ENCODE measurements at places on chromosomes 11 and 22.

DNA sequence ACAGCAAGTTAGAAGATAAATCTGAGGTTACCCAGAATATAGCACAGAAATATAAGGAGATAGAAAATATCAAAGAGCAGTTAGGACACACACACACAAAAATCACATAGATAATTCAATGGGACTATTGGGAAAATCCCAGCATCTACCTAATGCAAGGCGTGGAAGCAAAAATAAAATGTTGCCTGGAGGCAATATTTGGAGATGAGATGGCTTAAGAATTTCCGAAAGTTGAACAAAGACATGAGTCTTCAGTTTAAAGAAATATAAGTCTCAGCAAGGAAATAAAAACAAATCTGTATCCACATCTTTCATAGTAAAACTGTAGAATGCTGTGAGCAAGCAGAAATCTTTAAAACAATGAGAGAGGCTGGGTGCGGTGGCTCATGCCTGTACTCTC is 29.5 kb upstream of the ACR start:
- no peak for DNase-seq

DNA sequence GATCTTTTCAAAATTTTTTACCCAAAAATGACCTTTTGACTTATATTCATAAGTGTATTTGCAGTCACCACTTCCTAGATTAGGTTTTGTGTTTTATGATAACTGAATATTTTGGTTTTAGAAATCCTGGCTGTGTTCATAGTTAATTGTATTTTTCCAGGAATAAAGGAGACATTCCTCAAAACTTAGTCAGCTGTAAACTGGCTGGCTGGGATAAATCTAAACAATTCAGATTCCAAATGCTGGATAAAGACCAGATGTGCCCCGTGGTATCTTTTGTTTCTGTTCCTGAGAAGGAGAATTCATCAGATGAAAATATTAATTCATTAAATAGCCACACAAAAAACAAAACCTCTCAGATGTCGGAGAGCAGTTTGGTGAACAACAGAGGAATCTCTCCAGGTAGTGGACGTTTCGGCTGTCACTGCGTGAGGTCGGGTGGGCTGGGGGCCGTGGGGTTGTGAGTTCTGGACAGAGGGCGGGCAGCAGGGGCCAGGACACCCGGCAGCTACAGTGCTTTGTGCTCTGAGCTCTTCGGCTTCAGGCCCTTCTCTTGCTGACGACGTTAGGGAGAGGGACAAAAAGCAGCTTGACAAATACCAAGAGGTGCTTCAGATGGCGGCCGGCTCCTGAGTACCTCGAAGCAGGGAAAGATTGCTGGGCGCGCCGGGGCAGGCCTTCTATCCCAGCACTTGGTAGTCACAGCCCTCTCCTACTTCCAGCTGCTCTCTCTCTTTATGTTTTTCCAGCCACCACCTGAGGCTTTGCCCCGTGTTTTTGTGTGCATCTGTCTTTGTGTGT is 24.6 kb downstream of the MOV10L1 start:
- no peak for DNase-seq

GRCh38 chr11:95904009-95904650 is 19.8 kb downstream of the MTMR2 start:
- DNase-seq = no peak

GRCh38 chr11:10982704-10983510 is 125.1 kb upstream of the ZBED5 start:
- no peak for DNase-seq

GRCh38 chr11:67195971-67196456 is 70.3 kb upstream of the GRK2 start:
- no peak for DNase-seq

- DNase-seq = no peak
Observed at GRCh38 chr11:65641297-65642013, 3.6 kb downstream of the SIPA1 start.

- no peak for DNase-seq
Observed at GRCh38 chr11:65479184-65480145, 19.4 kb upstream of the MALAT1 start.

- DNase-seq = peak; percentile 78
Observed at GRCh38 chr11:116851626-116852025, 14.2 kb upstream of the APOA1 start.

GRCh38 chr11:121559606-121560200 is 106.9 kb upstream of the SORL1-AS1 start:
- DNase-seq = no peak

DNA sequence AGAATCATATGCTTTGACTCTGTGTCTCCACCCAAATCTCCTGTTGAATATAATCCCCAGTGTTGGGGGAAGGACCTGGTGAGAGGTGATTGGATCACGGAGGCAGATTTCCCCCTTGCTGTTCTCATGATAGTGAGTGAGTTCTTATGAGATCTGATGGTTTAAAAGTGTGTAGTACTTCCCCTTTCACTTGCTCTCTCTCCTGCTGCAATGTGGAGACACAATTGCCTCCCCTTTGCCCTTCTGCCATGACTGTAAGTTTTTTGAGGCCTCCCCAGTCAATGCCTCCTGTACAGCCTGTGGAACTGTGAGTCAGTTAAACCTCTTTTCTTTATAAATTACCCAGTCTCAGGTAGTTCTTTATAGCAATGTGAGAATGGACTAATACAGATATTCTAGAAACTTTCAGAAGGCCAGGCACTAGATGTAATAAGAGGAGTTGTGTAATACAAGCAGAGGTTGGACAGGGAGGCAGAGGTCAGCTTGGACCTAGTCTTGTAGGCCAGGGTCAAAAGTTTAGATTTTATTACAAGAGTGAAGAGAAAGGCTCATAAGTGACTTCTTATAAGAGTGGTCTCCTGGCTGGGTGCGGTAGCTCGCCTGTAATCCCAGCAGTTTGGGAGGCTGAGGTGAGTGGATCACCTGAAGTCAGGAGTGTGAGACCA is 9.3 kb upstream of the SERPING1 start:
- no peak for DNase-seq

- DNase-seq = no peak
Observed at GRCh38 chr11:3186166-3186953, 21.2 kb upstream of the OSBPL5 start.

- no peak for DNase-seq
Observed at GRCh38 chr11:85276332-85276731, 350.8 kb downstream of the DLG2 start.

DNA sequence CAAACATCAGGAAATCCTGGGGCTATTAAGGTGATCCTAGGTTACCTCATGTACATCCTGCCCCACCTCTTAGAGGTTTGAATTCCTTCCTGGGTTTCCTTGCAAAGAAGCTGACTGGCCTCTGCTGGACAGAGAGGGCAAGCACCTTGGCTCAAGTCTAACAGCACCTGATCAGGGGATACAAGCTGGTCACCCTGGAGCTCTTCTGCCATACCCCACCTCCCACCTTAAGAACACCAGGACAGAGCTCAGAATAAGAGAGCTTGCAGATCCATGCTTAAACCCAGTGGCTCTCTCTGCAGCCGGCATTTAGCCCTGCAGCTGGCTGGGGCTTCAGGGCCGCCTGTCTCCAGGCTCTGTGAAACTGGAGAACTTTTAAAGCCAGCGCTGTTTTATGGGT is 386.6 kb upstream of the NARS2 start:
- DNase-seq = no peak

GRCh38 chr11:3707176-3707575 is 36.0 kb upstream of the CHRNA10 start:
- no peak for DNase-seq

- no peak for DNase-seq
Observed at GRCh38 chr11:125401746-125402145, 94.3 kb downstream of the FEZ1 start.

GRCh38 chr22:41538583-41538982 is 5.7 kb downstream of the POLR3H start:
- DNase-seq = no peak

GRCh38 chr11:104738918-104739317 is 159.3 kb downstream of the CASP12 start:
- DNase-seq = no peak

- no peak for DNase-seq
Observed at GRCh38 chr11:83948200-83948599, 662.0 kb upstream of the CCDC90B start.

GRCh38 chr11:84719935-84720577 is 907.1 kb downstream of the DLG2 start:
- no peak for DNase-seq

DNA sequence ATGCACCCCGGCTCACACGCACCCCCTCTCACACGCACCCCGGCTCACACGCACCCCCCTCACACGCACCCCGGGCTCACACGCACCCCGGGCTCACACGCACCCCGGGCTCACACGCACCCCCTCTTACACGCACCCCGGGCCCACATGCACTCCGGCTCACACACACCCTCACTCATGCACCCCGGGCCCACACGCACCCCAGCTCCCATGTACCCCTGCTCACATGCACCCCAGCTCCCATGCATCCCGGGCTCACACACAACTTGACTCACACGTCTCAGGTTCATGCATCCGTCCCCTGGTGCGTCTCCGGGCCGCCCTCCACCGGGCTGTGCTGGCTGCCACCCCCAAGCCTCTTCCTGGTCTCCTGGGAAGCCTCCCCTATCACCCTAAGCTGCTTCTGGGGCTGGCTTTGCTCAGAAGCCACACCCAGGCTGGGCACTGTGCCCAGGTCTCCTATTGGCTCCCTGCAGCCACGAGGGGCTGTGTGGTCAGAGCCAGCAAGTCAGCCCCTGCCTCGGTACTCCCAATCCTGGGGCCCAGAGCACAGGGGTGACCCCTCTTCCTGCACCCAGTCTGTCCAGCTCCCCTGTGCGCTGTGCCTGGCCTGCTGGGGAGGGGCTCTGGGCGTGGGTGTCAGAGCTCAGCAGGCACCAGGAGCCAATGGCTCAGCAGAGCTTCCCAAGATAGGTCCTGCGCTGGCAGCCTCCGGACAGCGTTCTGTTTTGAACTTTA is 16.9 kb downstream of the TSPAN4 start:
- DNase-seq = no peak

DNA sequence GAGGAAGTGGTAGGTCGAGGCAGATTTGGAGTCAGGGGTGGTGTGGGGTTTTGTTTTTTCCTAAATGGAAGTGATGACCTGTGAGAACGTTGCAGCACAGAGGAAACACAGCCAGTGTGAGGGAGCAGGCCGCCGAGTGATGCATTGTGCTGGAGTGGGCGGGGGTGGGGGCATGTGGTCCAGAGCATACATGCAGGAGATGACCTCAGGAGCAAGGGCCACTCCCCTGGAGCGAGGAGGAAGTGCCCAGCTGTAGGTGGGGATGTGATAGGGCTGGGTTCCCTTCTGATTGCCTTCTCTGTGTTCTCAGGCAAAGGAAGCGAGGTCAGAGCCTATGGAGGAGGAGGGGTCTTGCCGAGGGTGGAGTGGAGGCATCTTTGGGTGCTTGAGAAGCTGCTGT is 81.4 kb downstream of the PPP6R3 start:
- no peak for DNase-seq

DNA sequence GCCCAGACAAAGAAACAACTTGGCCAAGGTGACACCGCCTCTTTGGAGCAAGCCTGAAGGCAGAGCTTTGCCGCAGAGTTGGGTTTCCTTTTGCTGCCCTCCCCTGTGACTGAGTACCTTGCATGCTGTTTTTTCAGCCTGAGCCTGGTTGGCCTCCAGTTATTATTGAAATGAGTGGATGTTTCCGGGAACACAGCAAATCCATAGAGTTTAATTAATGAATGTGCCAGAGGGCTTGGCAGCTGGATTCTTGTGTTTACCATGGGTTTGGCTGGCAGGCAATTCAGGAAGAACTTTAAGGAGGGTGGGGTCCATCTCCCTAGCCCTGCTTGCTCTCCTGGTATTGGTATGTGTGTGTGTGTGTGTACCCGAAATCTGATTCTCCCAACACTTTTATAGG is 65.6 kb upstream of the CRYBB3 start:
- no peak for DNase-seq

DNA sequence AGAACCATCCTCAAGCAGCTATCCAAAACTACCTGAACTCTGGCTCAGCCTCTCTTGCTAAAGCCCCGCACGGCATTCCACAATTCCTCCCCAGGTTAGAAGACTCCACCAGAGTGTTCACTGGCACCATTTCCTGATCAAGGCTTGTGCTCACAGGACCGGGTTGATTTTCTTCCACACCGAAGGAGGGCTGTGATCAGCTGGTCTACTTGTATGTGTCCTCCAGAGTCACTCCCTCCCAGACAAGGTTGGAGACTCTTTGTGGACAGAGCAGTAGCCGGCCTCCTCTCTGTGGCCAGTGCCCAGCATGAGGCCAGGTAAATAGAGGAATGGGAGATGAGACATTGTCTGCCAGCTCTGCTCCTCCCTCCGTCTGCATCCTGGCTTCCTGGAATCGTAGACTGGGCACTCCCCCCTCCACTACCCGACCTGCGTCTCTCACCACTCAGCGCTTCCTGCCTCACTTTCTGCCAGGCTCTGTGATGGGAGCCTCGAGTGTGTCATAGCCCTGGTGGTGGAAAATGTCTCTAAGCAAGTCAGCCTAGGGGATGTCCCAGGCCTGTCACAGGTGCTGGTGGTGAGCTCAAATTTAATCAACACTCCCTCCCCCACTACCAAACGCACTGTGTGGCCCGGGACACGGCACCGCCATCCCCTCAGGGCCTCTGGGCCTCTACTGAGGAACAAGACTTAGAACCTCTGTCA is 12.5 kb upstream of the TMPRSS6 start:
- DNase-seq = peak; percentile 87

- no peak for DNase-seq
Observed at GRCh38 chr11:26730414-26731083, 8.7 kb upstream of the SLC5A12 start.

- DNase-seq = no peak
Observed at GRCh38 chr11:107275632-107276031, 182.0 kb downstream of the CWF19L2 start.

- DNase-seq = no peak
Observed at GRCh38 chr11:64306876-64307622, 1.7 kb downstream of the ESRRA start.

DNA sequence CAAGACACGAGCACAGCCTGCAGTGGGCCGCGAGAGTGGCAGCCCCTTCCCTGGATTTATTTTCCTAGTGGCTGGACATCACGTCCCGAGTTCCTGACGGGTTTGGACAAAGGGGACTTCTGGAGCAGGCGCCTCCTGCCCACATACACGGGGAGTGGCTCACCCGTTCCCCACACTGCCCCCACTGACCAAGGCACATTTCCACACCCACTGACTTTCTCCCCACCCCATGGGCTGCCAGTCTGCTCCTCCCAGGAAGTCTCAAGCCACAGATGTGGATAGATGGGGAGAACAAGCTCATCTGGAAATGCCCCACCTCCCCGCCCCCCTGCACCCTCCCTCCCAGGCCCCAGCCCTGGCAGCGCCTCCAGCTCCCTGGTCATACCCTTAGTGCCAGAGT is 34.0 kb upstream of the FADD start:
- no peak for DNase-seq

- no peak for DNase-seq
Observed at GRCh38 chr22:46654927-46655595, 34.9 kb downstream of the GRAMD4 start.
